ENCODE measurements at places on chromosomes 6 and 20. TPM values are rescaled to one million over a fixed set of nuclear protein-coding genes. Genes with fewer than 3 reads are reported as not detected.

DNA sequence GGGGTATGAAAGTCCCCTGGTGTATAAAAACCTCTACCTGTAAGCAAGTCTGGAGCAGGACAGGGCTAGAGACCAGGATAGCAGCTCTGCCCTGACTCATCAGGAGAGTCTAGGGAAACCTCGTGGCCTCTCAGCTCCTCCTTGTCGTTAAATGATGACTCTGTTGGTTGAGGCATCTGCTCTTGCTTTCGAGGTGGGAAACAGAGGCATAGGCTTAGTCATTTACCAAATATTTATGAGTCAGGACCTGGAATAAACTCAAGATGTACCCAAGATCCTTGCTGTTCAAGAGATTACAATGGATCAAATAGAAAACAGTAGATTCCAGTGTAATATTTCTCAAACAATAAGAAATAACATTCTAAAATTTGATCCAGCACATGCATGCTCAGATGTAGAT lies 5.5 kb downstream of the MANBAL start:
- no peak for DNase-seq
- peaks cover 49% of the 10 kb centered on the region for H3K4me1 ChIP-seq
- H3K4me3 ChIP-seq, result no peak overlapping the region
- H3K27ac ChIP-seq, result no peak overlapping the region
- H3K36me3 ChIP-seq, result peaks cover 46% of the 10 kb centered on the region

GRCh38 chr6:77876300-77876699 lies 223.5 kb downstream of the MEI4 start:
- H3K36me3 ChIP-seq, result no peaks in the 10 kb centered on the region
- no peak overlapping the region for H3K4me3 ChIP-seq
- H3K27me3 ChIP-seq, result no peaks in the 10 kb centered on the region
- H3K27ac ChIP-seq, result no peak overlapping the region

GRCh38 chr20:45341579-45341938 lies 6.7 kb downstream of the SDC4 start:
- no peak overlapping the region for H3K4me3 ChIP-seq
- no peak for DNase-seq
- H3K27me3 ChIP-seq, result no peaks in the 10 kb centered on the region
- H3K27ac ChIP-seq, result no peak overlapping the region
- H3K36me3 ChIP-seq, result no peaks in the 10 kb centered on the region
- H3K4me1 ChIP-seq, result peaks cover 18% of the 10 kb centered on the region

DNA sequence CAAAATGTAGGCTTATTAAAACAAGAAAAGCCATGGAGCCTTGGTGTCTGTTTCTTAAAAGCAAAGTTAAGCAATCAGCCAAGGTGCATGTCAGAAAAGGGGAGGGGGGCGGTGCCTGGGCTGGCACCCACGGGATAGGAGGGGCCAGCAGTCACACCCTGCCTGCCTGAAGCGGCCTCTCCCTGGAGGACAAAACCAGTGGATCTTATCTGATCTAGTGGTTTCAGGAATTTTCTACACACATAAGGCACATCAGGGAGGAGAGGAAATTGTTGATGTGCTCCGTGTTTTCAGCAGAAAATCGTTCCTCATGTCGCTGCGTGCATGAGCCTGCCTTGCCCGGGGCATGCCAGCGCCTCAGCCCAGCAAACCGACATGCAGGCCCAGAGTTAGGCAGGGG lies 276.4 kb downstream of the TAF4 start:
- no peaks in the 10 kb centered on the region for H3K4me1 ChIP-seq
- no peak for DNase-seq
- H3K4me3 ChIP-seq, result no peak overlapping the region
- H3K36me3 ChIP-seq, result no peaks in the 10 kb centered on the region
- no peaks in the 10 kb centered on the region for H3K27me3 ChIP-seq
- no peak overlapping the region for H3K27ac ChIP-seq

DNA sequence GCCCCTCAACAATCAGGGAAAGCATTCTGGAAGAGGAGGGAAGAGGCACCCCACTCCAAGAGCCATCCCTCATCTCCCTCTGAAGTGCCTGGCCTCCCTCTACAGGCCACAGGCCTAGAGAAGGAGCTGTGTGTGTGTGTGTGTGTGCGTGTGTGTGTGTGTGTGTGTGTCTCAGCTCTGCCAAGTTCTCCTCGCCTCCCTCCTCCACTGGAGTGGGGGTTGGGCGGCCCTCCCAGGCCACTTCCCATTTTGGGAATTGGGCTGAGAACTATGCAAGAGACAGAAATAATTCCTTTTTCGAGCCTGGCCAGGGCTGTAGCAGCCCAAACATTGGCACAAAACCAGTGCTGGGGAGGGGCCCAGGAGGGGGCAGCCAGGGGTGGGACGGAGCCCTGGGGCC lies 35.7 kb downstream of the KCNB1 start:
- DNase-seq, result no peak
- H3K4me1 ChIP-seq, result no peaks in the 10 kb centered on the region
- H3K27me3 ChIP-seq, result peaks cover 27% of the 10 kb centered on the region
- no peak overlapping the region for H3K27ac ChIP-seq

- H3K4me3 ChIP-seq, result no peak overlapping the region
- H3K4me1 ChIP-seq, result peaks cover 25% of the 10 kb centered on the region
- H3K36me3 ChIP-seq, result no peaks in the 10 kb centered on the region
- no peak overlapping the region for H3K27ac ChIP-seq
- H3K27me3 ChIP-seq, result peaks cover 29% of the 10 kb centered on the region
Observed at GRCh38 chr6:3164388-3164787, 7.0 kb upstream of the TUBB2A start.

DNA sequence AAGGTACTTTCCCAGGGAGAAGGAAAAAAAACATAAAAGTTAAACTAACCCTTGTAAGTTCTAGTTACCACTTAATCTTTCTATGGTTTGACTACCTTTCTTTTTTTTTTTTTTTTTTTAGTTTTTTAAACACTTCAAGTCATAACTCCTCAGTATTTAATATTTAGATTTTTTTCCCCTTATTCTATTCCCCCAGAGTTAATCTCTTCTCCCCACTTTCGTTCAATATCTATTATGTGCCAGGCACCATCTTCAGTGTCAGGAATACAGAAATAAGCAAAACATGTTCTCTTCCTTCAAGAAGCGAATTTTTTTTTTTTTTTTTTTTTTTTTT lies 62.0 kb upstream of the LOC128125822 start:
- no peaks in the 10 kb centered on the region for H3K36me3 ChIP-seq
- H3K27me3 ChIP-seq, result peaks cover 15% of the 10 kb centered on the region
- no peaks in the 10 kb centered on the region for H3K4me1 ChIP-seq
- DNase-seq, result no peak
- H3K4me3 ChIP-seq, result no peak overlapping the region
- H3K27ac ChIP-seq, result no peak overlapping the region

Gene RAE1
- total RNA-seq, result 35.0 TPM

Data from activated CD8-positive, alpha-beta T cell treated with anti-CD3 and anti-CD28 coated beads, Interleukin-2, amount 10 ng/mL, durations not matched to agents 7 days and 5 days (primary cell).